Right hindlimb (tissue), 1 donor: ENCODE measurements at places on chromosomes 7 and 10.

- DNase-seq = no peak
These were observed 14.5 kb downstream of the CFAP46 start for GRCh38 chr10:132927824-132928223.

GRCh38 chr10:13987446-13987845 is 343.3 kb downstream of the FRMD4A start:
- no peak for DNase-seq

DNA sequence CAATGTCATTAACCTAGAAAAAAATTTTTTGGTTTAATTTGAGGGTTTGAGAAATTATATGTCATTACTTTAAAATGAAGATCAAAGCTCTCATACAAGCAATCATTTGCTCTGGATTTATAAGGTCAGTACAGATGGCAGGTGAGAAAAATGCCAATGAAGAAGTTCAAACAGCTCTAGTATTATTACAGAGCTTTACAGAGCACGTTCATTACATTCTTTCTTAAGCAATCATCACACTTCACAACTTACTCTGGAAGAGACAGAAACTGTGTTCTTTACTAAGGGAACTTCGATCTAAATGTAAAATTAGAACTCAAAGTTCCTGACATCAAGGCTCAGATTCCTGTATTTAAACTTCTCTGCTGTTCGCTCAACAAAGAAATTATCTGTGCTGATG is 153.4 kb downstream of the ATE1 start:
- no peak for DNase-seq

DNA sequence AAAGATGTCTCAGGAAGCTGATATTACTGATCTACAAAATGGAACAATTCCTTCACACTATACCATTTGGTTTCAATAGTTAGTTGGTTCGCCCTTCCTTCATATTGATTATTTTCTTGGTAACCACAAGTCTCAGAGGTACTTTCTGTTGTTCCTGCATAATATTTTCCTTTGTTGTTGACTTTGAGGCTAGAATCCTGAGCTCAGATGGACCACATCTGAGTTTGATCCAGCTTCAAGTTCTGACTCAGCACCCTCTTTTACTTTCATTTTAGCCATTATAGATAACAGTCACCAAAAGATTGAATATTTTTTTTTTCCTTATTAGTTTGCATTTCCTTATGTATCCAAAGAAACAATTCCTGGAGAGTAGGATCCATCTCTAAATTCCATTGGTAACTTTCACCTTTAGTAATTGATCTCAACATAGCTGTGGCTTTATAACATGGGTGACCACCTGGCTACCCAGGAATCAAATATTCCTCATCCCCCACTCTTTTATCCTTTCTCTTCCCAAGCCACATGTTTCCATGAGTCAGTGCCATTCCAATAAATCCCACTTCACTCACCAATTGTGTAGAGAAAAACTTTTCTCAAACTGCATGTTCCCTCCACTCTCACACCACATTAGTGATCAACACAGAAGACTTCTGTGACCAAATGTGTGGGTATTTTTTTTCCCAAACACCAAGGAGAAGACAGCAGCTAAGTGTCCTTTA is 9.7 kb upstream of the ABCA13 start:
- no peak for DNase-seq

DNA sequence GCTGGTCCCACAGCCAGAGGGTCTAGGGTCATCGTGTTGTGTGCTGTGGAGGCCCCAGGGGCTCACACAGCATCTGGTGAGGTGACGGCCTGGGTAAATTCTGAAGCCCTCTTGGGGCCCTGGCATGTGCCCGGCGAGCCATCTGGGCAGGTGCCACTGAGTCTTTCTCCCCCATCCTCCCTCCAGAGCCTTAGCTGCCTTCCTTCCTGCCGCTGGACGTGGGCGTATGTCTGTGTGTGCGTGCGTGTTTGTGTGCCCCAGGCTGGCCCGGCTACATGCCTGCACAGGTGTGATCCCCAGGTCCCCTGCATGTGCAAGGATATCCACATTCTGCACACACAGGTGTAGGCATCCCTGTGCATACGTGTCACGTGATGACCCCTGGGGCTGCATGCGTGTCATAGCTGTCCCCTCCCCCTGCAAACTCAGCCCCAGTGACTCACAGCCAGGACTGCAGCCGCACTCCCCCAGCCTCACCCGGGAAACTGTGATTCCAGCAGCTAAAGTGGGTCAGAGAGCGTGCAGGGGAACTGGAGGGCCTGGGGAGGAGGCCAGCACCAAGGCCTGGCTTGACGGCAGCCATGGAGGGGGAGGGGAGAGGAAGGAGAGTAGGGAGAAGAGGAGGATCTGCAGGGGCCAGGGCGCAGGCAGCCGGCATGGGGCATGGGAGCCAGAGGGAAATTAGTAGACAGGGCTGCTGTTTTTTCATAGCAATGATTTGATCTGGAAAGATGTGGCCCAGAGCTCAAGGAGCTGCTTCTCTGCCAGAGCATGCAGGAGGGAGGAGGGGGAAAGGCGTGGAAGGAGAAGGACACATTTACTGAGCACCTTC is 46.4 kb downstream of the ELFN1 start:
- DNase-seq = no peak

DNA sequence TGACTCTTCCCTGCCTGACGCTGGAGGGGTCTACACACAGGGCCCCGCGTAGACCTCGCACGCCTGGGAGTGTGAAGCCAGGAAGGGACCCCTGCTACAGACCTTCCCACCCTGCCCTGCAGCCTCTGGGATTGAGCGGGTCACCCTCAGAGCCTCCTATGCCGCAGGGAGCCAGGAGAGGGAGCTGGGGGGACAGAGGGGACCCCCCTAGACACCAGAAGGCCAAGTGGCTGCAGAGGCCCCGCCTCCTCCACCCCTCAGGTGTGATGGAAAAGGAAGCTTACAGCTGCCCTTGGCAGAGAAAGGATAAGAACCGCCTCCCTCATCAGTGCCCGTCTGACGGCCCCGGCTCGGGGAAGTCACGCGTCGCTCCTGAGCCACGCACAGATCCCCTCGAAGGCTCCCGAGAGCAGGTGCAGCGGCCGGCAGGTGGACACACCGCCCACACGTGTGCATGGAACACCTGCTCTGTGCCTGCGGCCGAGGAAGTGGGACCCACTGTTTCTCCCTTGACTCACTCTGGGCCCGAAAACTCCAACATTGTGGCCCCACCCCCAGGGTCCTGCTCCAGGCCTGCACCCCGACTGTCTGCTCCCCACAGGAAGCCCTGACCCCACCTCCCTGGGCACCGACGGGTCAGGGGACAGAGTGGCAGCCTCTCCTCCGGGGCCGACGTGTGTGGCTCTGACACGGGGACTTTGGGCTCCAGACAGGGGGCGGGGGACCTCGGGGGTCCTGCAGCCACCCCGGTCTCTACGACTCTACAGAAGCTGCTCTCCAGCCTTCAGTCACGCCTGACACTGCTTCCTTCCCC is 73.3 kb downstream of the MICALL2 start:
- DNase-seq = no peak

- no peak for DNase-seq
These were observed 1.7 kb downstream of the CALD1 start for GRCh38 chr7:134781171-134781570.

GRCh38 chr7:142263598-142264380 is 5.9 kb upstream of the PRSS58 start:
- no peak for DNase-seq

GRCh38 chr10:131700032-131700431 is 200.8 kb upstream of the PPP2R2D start:
- peak; percentile 3 for DNase-seq

DNA sequence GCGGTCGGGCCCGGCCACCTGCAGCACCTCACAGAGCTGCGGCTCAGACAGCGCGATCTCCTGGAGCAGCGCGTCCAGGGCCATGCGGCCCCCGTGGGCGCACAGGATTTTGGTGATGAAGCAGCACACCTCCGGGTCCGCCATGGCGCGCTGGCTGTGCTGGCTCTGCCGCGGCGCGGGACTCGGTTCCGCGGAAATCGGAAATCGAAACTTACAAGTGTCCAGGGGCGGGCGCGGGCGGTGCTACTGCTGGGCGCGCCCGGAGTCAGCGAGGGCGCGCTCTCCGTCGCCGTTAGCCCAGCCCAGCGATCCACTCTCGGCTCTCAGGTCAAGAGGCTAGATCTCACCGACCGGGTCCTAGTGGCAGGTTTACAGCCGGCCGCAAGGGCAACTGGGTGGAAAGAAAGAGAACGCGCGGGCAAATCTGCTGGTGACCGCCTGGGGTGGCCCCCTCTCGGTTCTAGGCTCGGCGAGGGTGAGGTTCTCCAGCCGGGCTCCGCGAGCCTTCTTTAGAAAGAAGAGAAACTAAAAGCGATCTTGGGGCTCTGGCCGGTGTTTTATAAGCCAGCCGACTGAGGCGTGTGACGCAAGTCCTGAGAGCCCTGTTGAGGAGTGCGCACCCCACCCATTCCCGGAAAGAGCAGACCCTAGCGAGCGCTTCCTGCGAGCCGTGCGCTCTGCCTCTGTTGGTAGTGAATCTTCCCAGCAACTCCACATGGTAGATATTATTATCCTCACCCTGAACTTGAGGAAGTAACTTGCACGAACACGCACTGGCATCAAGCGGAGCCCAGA is at the start of gene ZC3HAV1:
TSS of gene ZC3HAV1 (minus strand) at position 533 of the 795 bp plus-strand sequence. CDS start at position 144, 389 bp downstream.
- peak; percentile 86 for DNase-seq

DNA sequence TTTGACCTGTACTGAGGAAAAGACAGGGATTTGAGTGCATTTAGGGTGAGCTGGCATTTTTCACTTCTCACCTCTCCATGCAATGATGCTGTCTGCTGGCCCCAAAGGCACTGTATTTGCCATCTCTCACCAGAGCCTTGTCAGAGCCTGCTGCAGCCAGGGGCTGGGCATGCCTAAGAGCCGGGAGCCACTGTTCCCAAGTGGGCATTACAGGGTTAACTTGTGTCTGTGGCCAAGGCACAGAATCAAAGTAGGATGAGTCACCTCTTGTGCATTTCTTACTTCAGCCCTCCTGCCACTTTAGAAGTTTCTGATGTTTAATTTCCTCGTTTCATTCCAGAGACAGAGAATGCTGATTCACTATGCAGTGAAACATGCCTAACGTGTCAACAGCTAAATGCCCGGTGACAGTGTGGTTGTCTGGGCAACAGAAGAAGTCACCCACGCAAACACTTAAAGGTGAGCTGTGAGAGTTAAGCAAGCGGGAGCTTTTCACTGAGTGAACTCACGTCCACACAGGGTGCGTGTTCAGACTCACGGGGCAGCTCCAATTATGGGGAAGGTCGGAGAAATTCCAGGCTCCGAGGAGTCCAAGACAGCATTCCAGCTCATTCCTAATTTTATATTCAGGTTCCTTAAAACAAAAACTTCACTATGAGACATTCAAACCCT is 57.1 kb upstream of the IGFBP3 start:
- peak; percentile 40 for DNase-seq

- no peak for DNase-seq
These were observed 20.4 kb downstream of the GNG11 start for GRCh38 chr7:93941945-93942344.

- DNase-seq = peak; percentile 24
These were observed 88.2 kb upstream of the AUTS2 start for GRCh38 chr7:69510114-69510513.

- no peak for DNase-seq
These were observed 168.3 kb downstream of the PRKAG2 start for GRCh38 chr7:151708610-151709009.

GRCh38 chr10:109784236-109784635 is 139.1 kb downstream of the XPNPEP1 start:
- no peak for DNase-seq

GRCh38 chr7:141920281-141920680 is 4.1 kb downstream of the OR9A4 start:
- DNase-seq = no peak
